SK-N-SH (cell line): ENCODE measurements at places on chromosomes 5 and 9. TPM values are rescaled to one million over a fixed set of nuclear protein-coding genes. Genes with fewer than 3 reads are reported as not detected.

GRCh38 chr5:6705959-6706358 lies 7.3 kb upstream of the TENT4A start:
- no peak for DNase-seq

AGXT2 gene
- polyA plus RNA-seq, result not detected in 2 replicates

DNA sequence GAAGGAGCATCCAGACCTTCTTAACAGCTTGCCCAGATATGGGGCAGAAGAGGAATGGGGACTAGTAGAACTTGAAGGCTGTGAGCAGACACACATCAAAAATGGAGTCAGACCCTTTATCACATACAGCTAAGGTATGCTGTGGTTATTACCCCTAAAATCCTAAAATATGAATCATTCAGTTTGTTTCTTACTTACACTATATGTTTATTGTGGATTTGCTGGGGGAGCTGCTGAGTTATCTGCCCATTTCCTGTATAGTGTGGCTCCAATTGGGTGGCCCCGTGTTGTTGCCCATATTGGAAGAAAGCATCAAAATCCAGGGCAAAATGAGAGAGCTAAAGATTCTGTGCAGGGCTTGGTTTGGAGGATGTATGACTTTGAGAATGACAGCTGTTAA lies 56.9 kb downstream of the AP3S1 start:
- no peak for DNase-seq

DNA sequence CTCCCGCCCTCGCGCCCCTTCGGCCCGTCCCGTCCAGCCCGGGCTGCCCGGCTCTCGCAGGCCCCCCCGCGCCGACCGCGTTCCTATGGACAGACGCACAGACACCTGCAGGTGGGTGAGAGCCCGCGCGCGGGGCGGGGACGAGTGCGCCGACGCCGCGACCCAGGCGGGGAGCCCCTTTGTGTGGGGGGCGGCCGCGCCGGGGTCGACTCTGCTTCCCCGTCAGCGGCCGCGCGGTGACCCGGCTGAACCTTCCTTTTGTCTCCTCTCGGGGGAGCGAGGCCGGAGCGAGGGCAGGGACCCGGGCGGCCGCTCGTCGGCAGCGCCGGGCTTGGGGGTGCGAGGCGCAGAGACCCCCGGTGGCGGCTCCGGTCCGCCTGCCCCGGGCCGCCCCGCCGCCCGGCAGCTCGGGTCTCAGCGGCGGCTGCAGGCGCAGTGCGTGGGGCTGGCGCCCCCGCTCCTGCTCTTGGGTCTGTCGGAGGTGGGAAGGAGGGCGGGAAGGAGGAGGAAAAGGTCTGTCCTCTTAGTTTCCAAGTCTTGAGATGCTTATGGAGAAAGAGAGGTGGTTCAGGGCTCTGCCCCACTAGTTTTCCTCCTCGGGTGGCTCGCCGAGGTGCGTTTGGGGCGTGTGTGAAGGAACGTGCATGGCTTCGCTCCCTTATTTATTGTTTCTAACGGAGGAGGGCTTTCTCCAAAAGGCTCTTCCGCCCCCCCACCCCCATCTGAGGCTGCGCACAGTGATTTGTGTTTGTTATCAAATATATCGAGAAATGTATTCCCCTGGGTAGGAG lies 576 bp downstream of the KIAA1958 start:
- DNase-seq, result peak; percentile 82

- DNase-seq, result no peak
Measured at GRCh38 chr5:68033961-68034571, 181.5 kb upstream of the PIK3R1 start.

- DNase-seq, result peak; percentile 71
Measured at GRCh38 chr5:129904102-129904666, at the start of gene CHSY3. CHSY3 (plus strand) TSS chr5:129904465.

DNA sequence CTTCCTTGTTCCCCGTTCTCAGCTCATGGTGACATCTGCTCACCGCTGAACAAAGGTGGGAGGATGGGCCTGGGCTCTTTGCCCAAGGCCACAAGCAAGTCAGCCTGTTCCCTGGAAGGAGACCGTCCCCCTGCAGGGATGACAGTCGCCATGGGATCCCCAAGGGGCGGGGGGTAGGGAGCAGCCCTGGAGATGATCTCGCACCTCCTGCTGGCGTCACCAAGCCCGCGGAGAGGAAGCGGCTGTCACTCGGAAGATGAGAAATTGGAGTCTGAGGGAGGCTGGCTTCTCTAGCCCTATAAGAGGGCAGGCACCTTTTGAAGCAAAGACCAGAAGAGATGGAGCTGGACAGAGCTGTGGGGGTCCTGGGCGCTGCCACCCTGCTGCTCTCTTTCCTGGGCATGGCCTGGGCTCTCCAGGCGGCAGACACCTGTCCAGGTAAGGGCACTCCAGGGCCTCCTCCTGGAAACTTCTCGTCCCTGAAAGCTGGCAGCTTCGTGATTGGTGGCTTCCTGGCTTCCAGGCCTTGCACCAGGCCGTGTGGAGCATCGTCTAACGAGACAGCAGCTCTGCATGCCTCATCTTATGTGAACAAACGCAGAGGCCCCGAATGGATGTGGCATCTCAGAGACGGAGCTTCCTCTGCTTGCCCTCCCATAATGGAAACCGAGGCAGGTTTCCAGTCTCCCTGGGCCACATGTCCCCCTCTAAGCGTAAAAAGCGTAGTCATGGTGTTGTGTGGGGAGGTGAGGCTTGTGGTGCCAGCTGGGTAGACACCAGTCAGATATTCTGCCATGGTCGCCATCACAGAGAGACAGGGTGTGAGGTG lies at the start of gene FCN2:
Gene FCN2 (plus strand): TSS at position 327 of the 829 bp plus-strand sequence. CDS start 12 bp downstream, at position 339.
- no peak for DNase-seq

GRCh38 chr5:10073441-10074104 lies 176.1 kb downstream of the ATPSCKMT start:
- no peak for DNase-seq

GRCh38 chr9:5631026-5631425 lies 2.1 kb downstream of the RIC1 start:
- no peak for DNase-seq

- DNase-seq, result peak; percentile 40
Measured at GRCh38 chr5:1930880-1931603, 48.3 kb upstream of the IRX4 start.

DNA sequence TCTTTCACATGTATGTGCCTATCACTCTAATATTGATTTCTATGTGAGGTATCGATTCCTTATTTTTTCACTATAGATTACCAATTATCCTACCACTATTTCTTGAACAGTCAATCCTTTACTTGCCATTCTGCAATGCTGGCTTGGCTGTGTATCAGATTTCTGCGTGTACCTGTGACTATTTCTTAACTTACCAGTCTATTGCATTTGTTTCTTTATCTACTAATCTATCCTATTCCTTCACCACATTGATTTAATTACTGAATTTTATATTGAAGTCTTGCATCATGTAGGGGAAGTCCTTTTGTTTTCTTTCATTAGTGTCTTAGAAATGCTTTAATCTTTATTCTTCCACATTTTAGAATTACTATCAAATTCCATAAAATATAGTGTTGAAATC lies 684.8 kb downstream of the LRRC70 start:
- DNase-seq, result no peak

DNA sequence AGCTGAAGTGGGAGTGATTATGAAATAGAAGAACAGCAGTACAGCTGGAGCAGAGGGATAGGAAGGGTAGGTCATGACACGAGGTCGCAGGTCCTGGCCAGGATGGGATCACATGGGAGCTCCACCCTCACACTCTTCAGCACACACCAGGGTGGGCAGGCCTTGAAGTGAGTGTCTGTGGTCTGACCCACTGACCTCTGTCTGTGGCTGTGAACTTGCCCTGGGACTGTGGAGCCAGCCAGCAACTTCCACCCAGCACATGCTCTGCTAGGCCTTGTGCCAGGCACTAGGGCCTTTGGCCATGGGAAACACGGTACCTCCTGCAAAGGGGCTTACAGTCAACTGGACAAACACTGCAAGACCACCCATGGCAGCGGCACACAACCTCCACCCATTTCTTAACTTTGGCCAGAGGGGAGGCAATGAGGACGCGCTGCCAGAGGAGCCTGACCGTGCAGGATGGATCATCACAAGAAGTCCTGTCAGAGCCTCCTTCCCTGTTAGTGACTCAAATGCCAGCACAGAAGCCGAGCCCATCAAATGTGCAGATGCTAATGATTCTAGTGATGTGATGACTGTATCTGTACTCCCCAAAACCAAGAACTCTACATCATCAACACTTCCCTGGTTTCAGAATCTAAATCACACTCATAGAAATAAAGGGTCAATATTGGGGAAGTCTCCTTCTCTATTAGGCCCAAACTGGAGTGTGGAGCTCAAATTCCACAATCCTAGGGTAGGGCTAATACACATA lies 113.6 kb downstream of the DPYSL3 start:
- DNase-seq, result no peak

TGFBI gene
- 2,247 and 2,678 TPM in 2 replicates for polyA plus RNA-seq

GRCh38 chr9:33517373-33517772 lies 6.7 kb upstream of the ANKRD18B start:
- DNase-seq, result peak; percentile 52

PITX1 gene
- polyA plus RNA-seq, result not detected in 2 replicates

SHC3 gene
- polyA plus RNA-seq, result 3.2 and 4.7 TPM in 2 replicates

SLC46A2 gene
- not detected in 2 replicates for polyA plus RNA-seq

GRCh38 chr5:118479285-118479684 lies 509.1 kb downstream of the DTWD2 start:
- DNase-seq, result no peak

LRRC26 gene
- not detected in 2 replicates for polyA plus RNA-seq

MYORG gene
- polyA plus RNA-seq, result 0.97 and 1.1 TPM in 2 replicates

GRCh38 chr9:4984171-4984620 lies 876 bp upstream of the JAK2 start:
- DNase-seq, result no peak

HMMR gene
- polyA plus RNA-seq, result 7.7 and 7.8 TPM in 2 replicates

GRCh38 chr5:109299557-109299956 lies 110.2 kb downstream of the PJA2 start:
- DNase-seq, result no peak

TAF11L5 gene
- not detected in 2 replicates for polyA plus RNA-seq

DCAF12 gene
- polyA plus RNA-seq, result 20.8 and 25.7 TPM in 2 replicates

SMIM3 gene
- polyA plus RNA-seq, result 39.9 and 44.8 TPM in 2 replicates

FAM169A gene
- 2.6 and 3.3 TPM in 2 replicates for polyA plus RNA-seq

GMCL2 gene
- polyA plus RNA-seq, result not detected in 2 replicates

VCAN gene
- 142 and 147 TPM in 2 replicates for polyA plus RNA-seq

- DNase-seq, result no peak
Measured at GRCh38 chr5:82534986-82535385, 256.8 kb upstream of the RPS23 start.

- no peak for DNase-seq
Measured at GRCh38 chr9:93116072-93116961, 17.7 kb downstream of the NINJ1 start.

- peak; percentile 95 for DNase-seq
Measured at GRCh38 chr5:181191526-181192336, 13.3 kb downstream of the TRIM7 start.

- DNase-seq, result no peak
Measured at GRCh38 chr5:151159649-151160373, 2.2 kb upstream of the ANXA6 start.

SPINK7 gene
- polyA plus RNA-seq, result not detected in 2 replicates

- no peak for DNase-seq
Measured at GRCh38 chr5:135714126-135714894, 120.2 kb upstream of the SLC25A48 start.

CARD9 gene
- polyA plus RNA-seq, result 1.1 and 1.7 TPM in 2 replicates

NUTM2F gene
- polyA plus RNA-seq, result not detected in 2 replicates

- peak; percentile 80 for DNase-seq
Measured at GRCh38 chr9:93154293-93154903, 20.3 kb upstream of the NINJ1 start.

DNA sequence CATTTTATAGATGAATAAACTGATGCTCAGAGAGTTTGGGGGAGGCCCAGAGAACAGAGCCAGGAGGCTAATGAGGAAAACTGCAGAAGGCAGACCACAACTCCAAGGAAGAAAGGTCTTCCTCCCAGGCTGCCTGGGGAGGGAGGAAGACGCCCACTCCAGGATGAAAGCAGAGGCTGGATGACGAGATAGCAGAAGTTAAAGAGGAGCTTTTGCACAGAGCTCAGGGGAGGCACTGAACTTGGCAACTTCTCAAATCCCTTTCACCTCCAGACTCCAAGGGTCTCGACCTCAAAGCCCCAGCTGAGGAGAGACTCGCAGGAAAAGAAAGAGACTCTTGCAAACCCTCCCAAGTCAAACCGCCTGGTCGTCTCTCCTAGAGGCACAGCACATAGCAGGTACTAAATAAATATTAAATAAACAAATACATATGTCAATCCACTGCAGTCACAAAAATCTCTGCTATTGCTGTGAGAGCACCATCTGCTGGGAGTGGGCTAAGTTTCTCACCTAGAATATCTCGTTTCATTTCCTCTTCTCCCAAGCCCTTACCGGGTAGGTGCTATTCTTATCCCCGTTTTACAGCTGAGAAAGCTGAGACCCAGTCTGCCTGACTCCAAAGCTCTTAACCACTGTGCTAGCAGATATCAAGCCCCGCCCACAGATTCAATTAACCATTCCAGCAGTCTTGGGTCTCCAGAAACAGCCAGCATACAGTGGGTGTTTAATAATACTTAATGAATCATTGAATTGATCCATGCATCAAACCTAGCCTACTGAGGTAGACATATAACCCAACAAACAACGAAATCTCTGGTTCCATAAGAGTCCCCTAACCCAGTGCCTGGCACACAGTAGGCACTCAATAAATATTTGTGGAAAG lies 97.8 kb upstream of the HAND1 start:
- no peak for DNase-seq

SLC45A2 gene
- 0.02 TPM in 1 of 2 replicates, not detected in the other for polyA plus RNA-seq
